WERI-Rb-1 (cell line): ENCODE measurements at places on chromosomes 6 and 20.

DNA sequence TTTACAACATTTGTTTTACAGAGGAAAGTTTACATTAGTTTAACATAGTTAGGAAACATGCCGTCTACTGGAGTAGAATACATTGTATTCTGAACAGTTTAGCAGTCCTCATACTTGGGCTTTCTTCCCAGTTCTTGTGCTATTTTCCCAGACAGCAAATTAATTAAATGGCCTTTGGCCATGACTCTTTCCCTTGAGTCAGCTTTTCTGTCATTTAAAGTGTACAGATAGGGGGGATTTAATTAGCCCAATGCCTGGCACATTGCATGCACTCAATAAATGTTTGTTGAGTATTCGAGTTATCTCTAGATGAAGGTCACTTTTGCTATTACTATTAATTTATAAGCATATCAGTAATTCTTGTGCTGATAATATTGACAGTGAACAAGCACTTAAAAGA is 1.6 kb downstream of the TMEM244 start:
- DNase-seq = no peak

DNA sequence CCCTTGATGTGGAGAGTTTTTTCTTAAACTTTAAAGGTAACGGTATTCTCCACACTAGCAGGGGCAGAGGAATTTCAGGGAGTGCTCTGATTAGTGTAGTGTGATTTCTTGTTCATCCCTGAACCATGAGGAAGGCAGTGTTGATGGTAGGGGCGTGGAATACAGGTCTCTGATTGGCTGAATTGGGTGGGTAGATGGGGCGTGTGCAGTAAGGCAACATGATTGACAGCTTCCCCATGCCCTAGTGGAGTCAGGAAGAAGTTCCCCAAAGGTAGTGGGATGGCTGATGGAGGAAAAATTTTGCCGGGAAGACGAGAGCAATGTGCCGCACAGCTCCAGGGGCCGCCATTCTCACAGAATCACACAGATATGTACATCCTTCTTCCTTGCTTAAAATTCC is 97.4 kb upstream of the SALL4 start:
- no peak for DNase-seq

DNA sequence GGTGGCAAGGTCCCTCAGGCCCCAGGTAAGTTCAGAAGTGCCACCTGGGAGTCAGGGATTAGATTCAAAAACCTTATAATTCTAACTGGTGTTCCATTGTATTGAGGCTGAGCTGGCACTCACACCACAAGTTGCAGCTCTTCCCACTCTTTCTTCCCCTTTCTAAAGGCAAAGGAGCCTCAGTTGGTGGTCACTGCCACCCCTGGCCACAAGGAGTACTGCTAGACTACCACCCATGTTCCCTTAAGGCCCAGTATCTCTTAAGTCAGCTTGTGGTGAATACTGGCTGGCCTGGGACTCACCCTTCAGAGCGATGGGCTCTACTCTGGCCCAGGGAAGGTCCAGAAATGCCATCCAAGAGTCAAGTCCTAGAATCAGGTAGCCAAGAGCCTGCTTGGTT is 421.1 kb upstream of the KHDRBS2 start:
- DNase-seq = no peak

- DNase-seq = no peak
Observed at GRCh38 chr20:50762045-50762422, 30.7 kb downstream of the PARD6B start.

DNA sequence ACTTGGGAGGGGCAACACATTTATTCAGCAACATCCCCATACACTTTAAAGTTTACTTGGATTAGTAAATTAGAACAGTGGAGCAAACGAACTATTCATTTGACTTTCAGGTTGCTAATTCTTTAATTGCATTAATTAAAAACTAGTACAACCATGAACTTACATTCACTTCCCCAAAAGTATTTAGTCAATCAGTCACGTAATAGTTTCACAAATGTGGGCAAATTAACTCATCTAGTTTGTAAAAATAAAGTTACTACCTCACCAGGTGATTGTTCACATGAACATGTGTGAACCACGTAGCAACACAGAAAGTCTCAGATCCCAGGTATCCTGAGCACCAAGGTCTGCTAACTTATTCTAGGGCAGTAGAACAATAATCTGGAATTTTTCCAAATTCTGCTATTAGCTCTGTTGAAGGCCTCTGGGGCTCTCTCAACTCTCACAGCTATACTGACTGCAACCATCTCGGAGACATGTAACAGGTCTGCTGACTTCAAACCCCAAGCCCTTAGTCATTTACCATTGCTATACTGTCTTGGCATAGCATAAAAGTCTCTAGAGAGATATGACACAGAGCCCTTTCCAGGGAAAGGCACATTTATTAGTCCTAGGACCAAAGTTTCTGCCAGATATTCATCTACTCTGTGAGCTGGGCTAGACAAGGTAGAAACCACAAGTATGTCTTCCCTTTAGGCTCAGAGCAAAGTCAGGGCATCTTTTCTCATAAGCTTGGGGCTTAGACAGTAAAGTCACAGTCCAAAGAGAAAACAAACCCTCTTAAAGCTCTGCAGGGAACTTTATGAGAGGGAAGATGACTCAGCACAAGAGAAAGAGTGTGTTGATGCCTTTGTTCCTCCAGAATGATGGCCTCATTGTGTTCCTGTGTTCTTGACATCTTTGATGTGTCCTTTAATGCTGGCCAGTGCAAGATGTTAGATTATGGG is 50.9 kb upstream of the CCDC28A start:
- no peak for DNase-seq
